Natural killer cell (primary cell): ENCODE measurements at places on chromosomes 7 and 10. TPM values are rescaled to one million over a fixed set of nuclear protein-coding genes. Genes with fewer than 3 reads are reported as not detected.

The FGFR2 gene
- 5.6 TPM for total RNA-seq

The COL1A2 gene
- not detected for total RNA-seq

The ECHS1 gene
- total RNA-seq, result 21.3 TPM

The GIMAP7 gene
- 100 TPM for total RNA-seq

The ASZ1 gene
- total RNA-seq, result not detected

The NODAL gene
- not detected for total RNA-seq

The STRIP2 gene
- total RNA-seq, result 1.7 TPM

The ELOVL3 gene
- total RNA-seq, result not detected

The SPDYE1 gene
- total RNA-seq, result 0.18 TPM

The HOXA13 gene
- not detected for total RNA-seq

The FAM171A1 gene
- 2.3 TPM for total RNA-seq

The SORCS1 gene
- not detected for total RNA-seq

The SHH gene
- not detected for total RNA-seq

The GCK gene
- not detected for total RNA-seq

The ZP3 gene
- total RNA-seq, result 6.1 TPM

The LIPM gene
- not detected for total RNA-seq

The HOXA2 gene
- not detected for total RNA-seq

The CRYGN gene
- total RNA-seq, result not detected

The PDE6C gene
- not detected for total RNA-seq

The TECPR1 gene
- total RNA-seq, result 70.3 TPM

The OR2A5 gene
- total RNA-seq, result not detected

The FANK1 gene
- not detected for total RNA-seq

The SUGCT gene
- not detected for total RNA-seq

The TMEM243 gene
- total RNA-seq, result 61.8 TPM

The AOAH gene
- total RNA-seq, result 403 TPM

The VSTM2A gene
- total RNA-seq, result not detected

The CYP2C19 gene
- total RNA-seq, result not detected

The PVRIG gene
- 45.6 TPM for total RNA-seq

The LRRTM3 gene
- not detected for total RNA-seq

The CLDN4 gene
- total RNA-seq, result 0.09 TPM

The HOXA1 gene
- 1.1 TPM for total RNA-seq
